Astrocyte of the spinal cord (primary cell): ENCODE measurements at places on chromosomes 13 and 19.

DNA sequence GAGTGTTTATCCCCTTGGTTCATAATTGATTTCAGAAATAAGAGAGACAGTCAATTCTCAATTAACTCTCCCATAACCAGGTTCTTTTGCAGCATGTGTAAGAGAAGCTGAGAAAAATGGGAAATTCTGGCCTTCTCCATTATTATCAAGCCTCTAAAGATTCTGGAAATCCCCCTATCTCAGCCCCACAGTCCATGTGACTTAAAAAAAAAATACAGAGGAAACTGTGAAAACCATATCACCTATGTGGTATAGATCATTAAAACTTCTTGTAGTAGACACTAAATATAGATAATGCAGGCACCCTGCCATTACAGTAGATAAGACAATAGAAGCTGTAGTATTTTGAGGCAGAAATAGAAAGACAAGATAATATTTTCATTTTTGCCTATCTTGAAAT lies 34.3 kb upstream of the SOHLH2 start:
- no peak for DNase-seq

- DNase-seq = peak; percentile 87
Observed at GRCh38 chr13:30877335-30877734, 28.7 kb upstream of the MEDAG start.

- DNase-seq = no peak
Observed at GRCh38 chr19:45878043-45878794, 7.7 kb downstream of the IRF2BP1 start.

DNA sequence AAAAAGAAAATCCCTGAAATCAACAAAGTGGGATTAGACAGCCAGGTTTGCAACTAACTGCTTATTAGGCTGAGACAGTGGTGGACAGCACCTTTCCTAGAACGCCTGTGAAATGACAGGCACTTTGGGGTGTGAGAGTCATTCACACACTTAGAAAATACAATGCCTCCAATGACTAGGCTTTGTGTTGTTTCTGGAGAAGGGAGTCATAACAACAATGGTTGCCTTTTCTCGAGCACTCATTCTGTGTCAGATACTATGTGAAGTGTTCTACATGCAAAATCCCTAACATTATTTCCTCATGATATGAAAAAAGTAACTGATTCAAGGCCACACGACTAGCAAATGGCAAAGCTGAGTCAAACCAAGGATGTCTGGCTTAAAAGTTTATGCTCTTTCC lies 41.2 kb downstream of the SACS start:
- no peak for DNase-seq
